NCI-H1092 (cell line): ENCODE measurements at places on chromosomes 2 and 18.

GRCh38 chr2:111200333-111200881 lies 79.7 kb downstream of the BCL2L11 start:
- peak; percentile 73 for DNase-seq

DNA sequence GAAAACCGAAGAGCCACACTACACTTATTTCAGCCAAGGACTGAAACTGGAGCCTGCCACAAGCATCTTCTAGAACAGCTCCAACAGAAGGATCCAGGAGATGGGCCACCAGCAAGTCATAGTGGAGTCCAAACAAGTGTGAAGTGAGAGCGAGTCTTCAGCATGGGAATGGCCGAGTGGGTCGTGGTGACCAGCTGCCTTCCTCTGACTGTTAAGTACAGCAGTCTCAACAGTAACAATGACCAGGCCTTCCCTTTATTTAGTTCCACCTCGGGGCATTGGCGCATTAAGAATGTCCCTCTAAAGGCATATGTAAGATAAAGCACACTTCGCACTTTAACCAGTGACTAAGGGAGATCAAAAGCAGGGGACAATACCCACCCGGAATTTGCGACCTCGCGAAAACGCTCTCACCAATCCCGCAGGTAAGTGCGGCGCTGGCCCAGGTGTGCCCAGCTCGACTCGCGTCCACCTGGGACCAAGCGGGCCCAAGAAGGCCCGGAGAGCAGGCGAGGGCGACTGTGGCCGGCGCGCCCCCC lies 1.1 kb downstream of the L3MBTL4 start:
- DNase-seq = no peak

- no peak for DNase-seq
Measured at GRCh38 chr2:128444816-128445522, 126.3 kb upstream of the HS6ST1 start.

DNA sequence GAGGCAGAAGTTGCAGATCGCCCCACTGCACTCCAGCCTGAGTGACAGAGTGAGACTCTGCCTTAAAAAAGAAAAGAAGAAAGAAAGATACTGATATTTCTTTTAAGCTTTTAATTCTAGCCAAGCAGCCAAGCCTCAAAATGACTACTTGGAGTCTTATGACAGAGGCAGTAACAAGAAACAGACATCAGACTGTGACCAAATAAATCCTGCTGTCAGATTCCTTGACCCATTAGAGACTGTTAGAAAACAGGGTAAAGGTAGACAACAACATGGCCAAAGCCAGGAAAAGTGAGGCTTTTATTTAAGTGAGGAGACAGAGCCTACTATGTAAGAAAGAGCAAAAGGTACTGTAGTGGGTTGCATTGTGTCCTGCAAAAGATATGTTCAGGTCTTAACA lies 83.4 kb upstream of the NARS1 start:
- no peak for DNase-seq

GRCh38 chr2:170434900-170435621 lies 257.1 kb downstream of the MYO3B start:
- no peak for DNase-seq

DNA sequence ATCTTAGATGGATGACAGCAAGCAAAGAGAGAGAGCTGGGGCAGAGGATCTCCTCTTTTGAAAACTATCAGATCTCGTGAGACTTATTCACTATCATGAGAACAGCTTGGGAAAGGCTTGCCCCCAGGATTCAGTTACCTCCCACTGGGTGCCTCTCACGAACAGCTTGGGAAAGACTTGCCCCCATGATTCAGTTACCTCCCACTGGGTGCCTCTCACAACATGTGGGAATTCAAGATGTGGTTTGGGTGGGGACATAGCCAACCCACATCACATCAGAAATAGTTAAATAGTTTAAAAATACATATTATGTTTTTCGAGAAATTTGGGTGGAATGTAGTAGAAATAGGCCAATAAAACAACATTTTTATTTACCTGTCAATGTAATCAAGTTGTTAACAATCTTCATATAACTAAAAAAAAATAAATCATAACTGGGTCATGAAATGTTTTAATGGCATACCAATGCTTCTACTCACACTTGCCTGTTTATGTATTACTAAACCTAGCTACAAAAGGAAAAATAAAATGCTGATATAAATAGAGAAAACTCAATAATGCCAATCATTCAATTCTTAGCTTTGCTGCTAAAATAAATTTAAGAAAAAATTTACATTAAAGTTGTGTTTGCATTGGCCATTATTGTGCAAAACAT lies 608.9 kb downstream of the SUCLG1 start:
- no peak for DNase-seq

GRCh38 chr2:167862782-167863181 lies 384.6 kb downstream of the STK39 start:
- DNase-seq = no peak

GRCh38 chr2:183348492-183348891 lies 224.2 kb downstream of the NUP35 start:
- DNase-seq = no peak

DNA sequence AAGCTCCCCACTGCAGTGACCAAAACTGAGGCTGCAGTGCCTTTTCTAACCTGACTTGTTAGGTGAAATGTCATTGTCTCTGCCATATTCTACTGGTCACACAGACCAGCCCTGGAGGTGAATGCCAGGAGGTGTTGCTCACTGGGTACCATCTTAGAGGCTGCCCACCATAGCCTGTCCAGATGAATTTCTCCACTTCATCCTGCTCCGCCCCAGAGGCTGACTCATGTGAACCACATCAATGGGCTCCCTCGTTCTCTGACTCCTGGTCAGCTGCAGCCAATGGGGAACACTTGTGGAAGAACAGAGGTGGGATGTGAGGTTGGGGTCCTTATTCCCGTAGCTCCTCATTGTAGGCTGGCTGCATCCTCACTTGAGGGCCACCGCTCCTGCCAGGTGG lies 3.4 kb upstream of the NARS1 start:
- no peak for DNase-seq

- no peak for DNase-seq
Measured at GRCh38 chr2:129499747-129500146, 479.7 kb upstream of the RAB6C start.

- DNase-seq = no peak
Measured at GRCh38 chr18:50076277-50076676, 118.7 kb downstream of the MYO5B start.

DNA sequence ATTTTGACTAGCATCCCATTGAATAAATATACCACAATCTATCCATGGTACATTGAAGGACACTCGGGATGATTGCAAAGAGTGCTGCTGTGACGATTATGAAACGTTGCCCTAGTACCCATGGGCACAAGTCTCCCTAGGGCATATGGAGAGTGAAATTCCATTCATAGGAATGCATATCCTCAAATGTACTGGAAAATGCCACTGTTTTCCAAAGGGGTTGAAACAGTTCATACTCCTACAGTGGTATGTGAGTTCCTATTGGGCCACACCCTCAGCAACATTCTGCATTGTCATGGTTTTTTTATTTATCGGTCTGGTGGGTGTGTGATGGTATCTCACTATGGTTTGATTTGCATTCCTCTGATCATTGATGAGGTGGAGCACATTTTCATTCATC lies 130.6 kb downstream of the TWIST2 start:
- DNase-seq = no peak

- DNase-seq = no peak
Measured at GRCh38 chr2:238257786-238258700, 18.2 kb upstream of the HES6 start.

GRCh38 chr2:69914164-69914949 lies 552 bp upstream of the MXD1 start:
- DNase-seq = peak; percentile 99

GRCh38 chr2:126482582-126483464 lies 173.1 kb upstream of the GYPC start:
- no peak for DNase-seq

GRCh38 chr2:174788291-174788929 lies 24.1 kb upstream of the CHRNA1 start:
- no peak for DNase-seq

DNA sequence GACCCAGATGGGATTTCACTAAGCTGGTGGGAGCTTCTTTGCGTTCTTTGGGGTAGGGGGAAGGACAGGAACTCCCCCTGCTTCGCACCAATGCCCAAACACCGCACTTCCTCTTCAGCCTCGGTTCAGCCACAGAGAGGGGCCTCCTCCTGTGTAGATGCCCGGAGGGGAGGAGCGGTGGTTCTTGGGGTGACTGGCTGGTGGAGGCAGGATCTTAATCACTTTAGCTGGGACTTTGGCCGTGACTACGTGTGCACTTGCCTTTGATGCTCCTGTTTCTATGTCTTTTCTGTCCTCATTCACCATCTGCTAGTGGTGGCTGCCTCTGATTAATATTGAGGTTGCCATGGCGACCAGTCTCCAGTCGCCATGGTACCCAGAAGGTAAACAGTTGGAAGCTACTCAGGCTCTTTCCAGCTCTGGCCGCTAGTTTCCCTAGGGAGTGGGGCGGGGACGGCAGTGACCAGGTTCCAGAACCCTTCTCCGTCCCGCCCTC lies 1.9 kb downstream of the CNGA3 start:
- DNase-seq = peak; percentile 69

GRCh38 chr2:214807653-214808052 lies 1.8 kb downstream of the BARD1 start:
- no peak for DNase-seq

- no peak for DNase-seq
Measured at GRCh38 chr2:187982668-187983067, 309.0 kb upstream of the GULP1 start.

DNA sequence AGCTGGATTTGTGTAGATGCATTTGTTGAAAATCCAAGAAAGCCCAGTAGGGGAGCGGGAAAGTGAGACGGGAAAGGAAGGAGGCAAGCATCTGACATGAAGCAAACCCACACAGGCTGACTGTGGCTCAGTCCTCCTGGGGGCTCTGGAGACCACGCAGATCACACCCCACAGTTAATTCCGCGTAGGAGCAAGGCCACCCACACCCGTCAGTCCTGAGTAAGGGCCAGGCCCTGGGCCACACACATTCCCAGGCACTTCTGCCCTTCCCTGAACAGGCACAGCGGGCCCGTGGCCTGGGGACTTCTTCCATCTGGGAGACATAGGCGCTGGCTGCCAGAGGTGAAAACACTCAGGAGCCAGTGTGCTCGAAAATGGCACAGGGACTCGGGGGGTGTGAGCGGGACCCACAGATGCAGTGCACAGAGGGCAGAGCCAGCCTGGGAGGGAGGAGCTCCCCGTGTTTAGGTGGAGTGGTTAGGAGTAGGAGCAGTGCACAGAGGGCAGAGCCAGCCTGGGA lies 19.4 kb upstream of the PRLH start:
- DNase-seq = no peak

DNA sequence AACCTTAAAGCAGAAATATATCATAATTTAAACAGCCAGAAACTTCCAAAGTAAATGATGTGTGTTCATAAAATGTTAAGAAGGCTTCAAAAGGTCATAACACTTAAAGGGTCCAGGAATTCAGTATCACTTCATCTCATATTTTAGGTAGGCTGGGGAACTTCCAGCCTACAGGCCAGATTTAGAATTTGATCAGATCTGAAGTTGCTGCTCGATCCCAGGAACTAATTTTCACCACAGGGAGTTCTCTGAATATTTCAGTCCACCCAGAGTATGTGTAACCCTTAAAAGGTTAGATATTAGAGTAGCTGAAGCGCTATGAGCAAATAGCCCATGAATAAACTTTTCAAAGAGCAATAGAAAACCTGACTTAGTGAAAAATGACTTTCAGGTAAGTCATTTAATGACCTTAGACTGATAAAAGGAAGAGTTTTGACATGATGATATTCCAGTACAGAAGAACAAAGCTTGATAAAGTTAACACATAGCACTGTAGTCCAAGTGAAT lies 1.7 kb downstream of the WIPF1 start:
- no peak for DNase-seq

DNA sequence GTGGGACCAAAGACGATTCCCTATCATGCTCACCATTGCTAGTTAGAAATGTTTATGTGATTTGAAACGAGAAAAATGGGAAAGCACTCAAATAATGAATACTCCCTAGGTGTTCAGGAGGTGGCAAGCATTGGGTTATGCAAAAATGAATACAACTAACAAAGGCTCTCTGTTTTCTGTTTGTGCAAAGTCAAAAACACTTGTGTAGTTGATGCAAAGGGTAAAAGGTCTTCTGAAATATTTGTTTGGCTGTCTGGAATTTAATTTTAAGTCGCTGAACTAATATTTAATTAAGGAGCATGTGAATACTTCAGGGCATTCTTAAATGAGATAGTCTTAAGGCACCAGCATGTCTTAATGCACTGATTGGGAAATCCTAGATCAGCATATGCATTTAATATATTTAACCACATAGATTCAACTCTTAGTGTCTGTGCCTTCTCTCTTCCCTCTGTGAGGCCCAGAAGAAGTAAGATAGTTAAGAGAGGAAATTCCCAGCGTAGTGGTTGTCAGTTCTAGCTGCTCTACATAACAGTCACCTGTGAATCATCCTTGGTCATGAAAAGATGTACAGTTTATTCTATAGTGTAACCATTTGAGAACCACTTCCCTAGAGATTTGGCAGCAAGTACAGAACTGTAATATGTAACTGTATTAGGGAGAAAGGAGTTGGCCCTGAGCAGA lies 111.9 kb downstream of the EPC2 start:
- DNase-seq = no peak

DNA sequence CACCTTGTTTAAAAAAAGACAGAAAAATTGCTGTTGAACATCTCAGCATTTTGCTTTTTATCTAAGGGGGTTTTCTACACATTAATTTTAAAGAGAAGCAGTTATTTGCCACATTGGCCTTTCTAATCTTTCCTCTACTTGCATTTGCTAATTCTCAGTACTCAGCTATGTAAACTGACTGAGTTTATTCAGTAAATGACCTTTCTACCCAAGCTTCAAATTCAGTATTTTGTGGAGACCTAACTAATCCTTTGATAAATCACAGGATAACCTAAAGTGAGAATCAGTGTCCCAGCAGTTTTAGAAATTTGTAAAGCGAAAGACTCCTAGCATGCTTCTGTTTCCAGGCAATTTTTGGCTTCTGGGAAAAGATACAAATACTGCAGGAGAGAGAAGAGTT lies 288.4 kb downstream of the ASXL3 start:
- DNase-seq = no peak

- no peak for DNase-seq
Measured at GRCh38 chr2:203656522-203657287, 49.7 kb upstream of the CD28 start.

DNA sequence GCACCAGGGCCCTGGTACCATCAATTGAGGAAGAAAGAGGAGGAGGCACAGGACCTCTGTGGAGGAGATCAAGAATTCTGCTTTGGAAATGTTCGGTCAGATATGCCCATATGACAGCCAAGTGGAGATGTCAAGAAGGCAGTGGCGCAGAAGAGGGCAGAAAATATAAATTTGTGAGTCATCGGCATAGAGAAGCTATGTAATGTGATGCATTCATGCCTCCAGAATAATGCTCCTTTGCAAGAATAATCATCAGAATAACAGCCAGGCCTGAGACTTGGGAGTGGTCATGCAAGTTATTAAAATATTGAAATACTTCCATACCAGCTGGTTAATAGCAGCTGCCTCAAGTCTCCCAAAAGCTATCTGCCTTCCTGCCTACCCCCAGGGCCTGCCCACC lies 32.1 kb upstream of the SCG2 start:
- no peak for DNase-seq

DNA sequence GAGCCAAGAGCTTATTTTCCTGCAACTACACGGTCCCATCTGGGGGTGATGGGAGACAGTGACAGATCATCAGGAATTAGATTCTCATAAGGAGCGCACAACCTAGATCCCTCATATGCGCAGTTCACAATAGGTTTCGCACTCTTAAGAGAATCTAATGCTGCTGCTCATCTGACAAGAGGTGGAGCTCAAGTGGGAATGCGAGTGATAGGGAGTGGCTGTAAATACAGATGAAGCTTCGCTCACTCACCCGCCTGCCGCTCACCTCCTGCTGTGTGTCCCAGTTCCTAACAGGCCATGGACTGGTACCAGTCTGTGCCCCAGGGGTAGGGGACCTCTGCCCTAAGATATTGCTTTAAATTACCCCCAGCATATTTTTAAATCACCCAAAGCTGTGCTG lies 10.8 kb downstream of the LRRFIP1 start:
- no peak for DNase-seq
